ENCODE measurements at places on chromosomes 5 and 9. TPM values are rescaled to one million over a fixed set of nuclear protein-coding genes. Genes with fewer than 3 reads are reported as not detected.
A peak's percentile ranks its signal among the peaks of the same experiment; 100 is the strongest.

DNA sequence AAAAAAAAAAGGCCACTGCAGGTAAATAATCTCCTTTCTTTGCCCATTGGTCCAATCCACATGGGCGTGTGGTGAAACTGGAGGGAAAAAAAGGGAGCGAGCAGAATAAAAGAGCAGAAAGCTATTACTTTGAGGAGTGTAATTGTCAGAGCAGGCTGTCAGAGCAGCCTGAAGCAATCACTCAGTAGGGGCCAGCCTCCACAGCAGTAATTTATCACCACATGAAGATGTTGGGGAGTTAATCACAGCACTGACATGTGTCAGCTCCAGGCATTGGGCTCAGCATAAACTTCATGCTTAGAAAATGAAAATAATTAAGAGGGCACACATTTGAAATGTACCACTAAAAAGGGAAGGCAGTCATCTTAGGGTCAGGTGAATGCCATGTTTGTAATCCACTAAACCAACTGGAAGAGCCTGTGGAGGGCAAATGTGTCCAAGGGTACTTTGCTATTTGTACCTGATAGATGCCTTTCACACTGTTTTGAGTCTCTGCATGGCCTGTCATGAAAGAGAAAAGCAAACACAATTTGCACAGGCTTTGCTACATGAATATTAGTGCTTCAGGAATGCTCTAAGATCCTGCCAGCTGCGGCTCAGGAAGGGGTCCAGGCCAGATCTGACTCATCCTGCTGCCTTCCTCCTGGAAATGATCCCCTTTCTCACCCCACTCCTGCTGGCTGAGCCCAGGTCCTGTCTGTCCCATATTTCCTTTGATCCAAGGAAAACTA lies 2.9 kb upstream of the PTGER4 start:
- DNase-seq = peak; percentile 66
- no peaks in the 10 kb centered on the region for H3K27me3 ChIP-seq
- peaks cover 21% of the 10 kb centered on the region for H3K36me3 ChIP-seq
- peaks cover 59% of the 10 kb centered on the region for H3K4me1 ChIP-seq
- H3K27ac ChIP-seq = peak overlapping the region; percentile 88
- H3K4me3 ChIP-seq = peak overlapping the region; percentile 38

DNA sequence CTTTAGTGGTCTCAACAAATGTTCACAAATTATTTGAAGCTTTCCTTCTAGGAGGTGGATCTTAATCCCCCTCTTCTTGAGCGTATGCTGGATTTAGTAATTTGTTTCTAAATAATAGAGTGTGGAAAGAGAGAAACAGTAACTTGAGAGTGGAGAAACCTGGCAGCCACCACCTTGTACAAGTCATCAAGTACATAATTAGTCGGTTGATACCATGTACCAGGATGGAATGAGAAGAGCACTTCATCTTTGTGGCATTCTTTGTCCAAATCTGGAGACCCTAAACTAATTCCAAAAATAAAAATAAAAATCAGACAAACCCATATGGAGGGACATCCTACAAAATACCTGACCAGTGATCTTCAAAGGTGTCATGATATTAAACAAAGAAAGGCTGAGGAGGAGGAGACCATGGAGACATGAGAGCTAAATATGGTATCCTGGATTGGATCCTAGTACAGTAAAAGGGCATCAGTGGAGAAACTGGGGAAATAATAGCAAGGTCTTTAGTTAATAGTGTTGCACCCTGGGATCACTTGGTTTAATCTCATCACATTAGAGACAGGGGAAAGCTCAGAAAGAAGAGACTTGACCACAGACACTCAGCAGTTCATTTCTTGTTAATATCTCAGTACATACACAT lies 147.9 kb downstream of the ASTN2 start:
- no peaks in the 10 kb centered on the region for H3K36me3 ChIP-seq
- no peak overlapping the region for H3K4me3 ChIP-seq
- no peaks in the 10 kb centered on the region for H3K4me1 ChIP-seq
- DNase-seq = no peak
- H3K27me3 ChIP-seq = no peaks in the 10 kb centered on the region
- no peak overlapping the region for H3K27ac ChIP-seq

- no peak for DNase-seq
- H3K4me3 ChIP-seq = no peak overlapping the region
- no peak overlapping the region for H3K27ac ChIP-seq
- H3K36me3 ChIP-seq = peaks cover 3% of the 10 kb centered on the region
- H3K4me1 ChIP-seq = peaks cover 6% of the 10 kb centered on the region
Measured at GRCh38 chr5:62432621-62433064, 20.1 kb downstream of the IPO11 start.

GRCh38 chr5:83374547-83374946 lies 97.0 kb upstream of the VCAN start:
- no peak overlapping the region for H3K27ac ChIP-seq
- peaks cover 3% of the 10 kb centered on the region for H3K27me3 ChIP-seq
- H3K4me1 ChIP-seq = no peaks in the 10 kb centered on the region
- H3K36me3 ChIP-seq = no peaks in the 10 kb centered on the region
- no peak for DNase-seq

DNA sequence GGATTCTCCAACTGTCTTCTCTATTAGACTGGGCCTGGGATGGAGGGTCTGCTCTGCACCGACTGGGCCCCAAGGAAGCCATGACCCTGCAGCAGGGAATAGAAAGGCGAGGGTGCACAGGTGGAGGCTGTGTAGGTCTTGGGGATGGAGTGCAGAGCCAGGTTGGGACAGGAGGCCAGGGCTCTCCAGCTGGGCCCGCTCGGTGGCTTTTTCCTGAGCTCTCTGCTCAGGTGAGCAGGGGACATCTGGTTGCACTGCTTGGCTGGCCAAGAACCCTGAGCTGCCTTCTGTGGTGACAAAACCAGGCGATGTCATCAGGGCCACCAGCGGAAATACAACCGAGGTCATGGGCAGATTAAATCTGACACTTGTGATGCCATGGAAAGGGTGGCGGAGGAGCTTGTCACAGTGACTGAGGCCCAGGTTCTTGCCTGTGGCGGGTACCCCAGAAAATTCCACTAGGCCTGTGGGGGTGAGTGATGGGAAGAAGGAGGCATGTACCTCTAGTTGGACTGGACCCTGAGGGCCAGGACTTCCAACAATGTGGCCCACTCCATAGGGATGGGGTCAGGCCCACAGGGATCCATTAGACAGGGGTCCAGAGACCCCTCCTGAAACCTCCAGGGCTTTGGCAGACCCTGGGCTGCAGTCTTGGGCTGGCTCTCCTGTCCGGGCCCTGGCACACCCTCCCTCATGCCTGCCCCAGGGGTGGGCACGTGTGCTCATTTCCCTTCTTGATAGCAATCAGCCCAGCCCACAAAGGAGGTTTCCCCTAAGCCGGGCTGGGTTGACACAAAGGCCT lies 4.4 kb upstream of the IL3 start:
- no peaks in the 10 kb centered on the region for H3K36me3 ChIP-seq
- peak; percentile 78 for DNase-seq
- peaks cover 19% of the 10 kb centered on the region for H3K27me3 ChIP-seq
- peaks cover 51% of the 10 kb centered on the region for H3K4me1 ChIP-seq
- no peak overlapping the region for H3K4me3 ChIP-seq

GRCh38 chr5:96440185-96440538 lies 7.1 kb upstream of the PCSK1 start:
- H3K27me3 ChIP-seq = peaks cover 42% of the 10 kb centered on the region
- H3K36me3 ChIP-seq = no peaks in the 10 kb centered on the region
- no peak overlapping the region for H3K27ac ChIP-seq
- no peak overlapping the region for H3K4me3 ChIP-seq
- DNase-seq = no peak

The IFNA1 gene
- total RNA-seq = not detected

The CCDC171 gene
- total RNA-seq = 1.6 TPM

Measured in activated CD4-positive, alpha-beta T cell treated with anti-CD3 and anti-CD28 coated beads, Interleukin-2, amount 10 ng/mL, durations not matched to agents 24 days and 14 days (primary cell).